Activated naive CD8-positive, alpha-beta T cell treated with anti-CD3 and anti-CD28 coated beads, Interleukin-2, amount 50 U/mL, for 16 hours (primary cell): ENCODE measurements at places on chromosomes 11 and 22.

GRCh38 chr11:104967534-104968354 is 630 bp downstream of the CASP4 start:
- DNase-seq: no peak

- DNase-seq: no peak
These were observed 37.6 kb upstream of the KLHL35 start for GRCh38 chr11:75470476-75471080.

DNA sequence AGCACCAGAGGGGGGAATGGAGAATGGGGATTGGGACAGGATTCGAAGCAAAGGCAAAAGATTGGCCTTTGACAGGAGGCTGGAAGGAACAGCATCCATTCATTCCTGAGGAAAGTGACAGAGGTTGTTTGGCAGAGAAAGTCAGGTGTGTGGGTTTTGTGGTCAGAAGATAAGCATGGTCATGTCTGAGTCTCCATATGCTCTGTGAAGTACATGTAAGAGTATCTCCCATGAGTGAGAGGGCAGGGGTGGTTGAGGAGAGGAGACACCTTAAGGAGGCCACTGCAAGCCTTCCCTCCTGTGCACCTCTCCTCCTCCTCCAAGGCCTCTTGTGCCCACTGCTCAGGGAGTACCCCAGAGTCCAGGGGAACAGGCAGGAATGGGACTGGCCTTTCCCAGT is 1.9 kb upstream of the NLRP10 start:
- DNase-seq: no peak

- DNase-seq: no peak
These were observed 373.4 kb downstream of the JRKL start for GRCh38 chr11:96763244-96763643.

DNA sequence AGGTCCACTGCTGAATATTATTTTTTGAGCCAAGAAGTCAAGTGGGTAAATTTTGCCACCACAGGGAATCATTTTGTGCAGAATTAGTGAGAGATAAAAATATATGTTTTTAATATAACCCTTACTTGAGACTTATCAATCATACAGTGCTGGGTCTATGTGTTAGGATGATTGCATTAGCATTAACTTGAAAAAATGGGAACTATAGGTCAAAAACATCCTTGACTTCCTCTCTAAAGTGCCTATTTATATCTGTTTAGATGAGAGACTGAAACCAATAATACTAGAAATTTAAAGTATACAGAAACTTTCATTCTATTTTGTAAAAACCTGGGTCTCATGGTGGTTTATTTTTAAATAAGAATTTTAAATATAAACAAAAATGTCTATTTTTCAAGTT is 65.1 kb upstream of the CARD18 start:
- no peak for DNase-seq

DNA sequence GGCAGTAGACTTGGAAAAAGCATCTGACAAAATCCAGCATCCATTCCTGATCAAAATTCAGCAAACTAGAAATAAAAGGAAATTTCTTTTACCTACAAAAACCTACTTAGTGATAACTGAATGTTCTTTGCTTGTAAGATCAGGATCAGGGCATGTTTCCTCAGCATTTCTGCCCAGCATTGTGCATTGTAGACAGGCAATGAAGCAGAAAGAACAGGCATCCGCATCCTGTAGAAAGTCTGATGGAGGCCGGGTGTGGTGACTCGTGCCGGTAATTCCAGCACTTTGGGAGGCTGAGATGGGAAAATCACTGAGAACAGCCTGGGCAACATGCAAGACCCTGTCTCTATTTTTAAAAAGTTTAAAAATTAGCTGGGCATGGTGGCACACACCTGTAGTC is 32.5 kb upstream of the PANX2 start:
- no peak for DNase-seq

GRCh38 chr11:118935376-118935775 is 9.7 kb upstream of the BCL9L start:
- no peak for DNase-seq

DNA sequence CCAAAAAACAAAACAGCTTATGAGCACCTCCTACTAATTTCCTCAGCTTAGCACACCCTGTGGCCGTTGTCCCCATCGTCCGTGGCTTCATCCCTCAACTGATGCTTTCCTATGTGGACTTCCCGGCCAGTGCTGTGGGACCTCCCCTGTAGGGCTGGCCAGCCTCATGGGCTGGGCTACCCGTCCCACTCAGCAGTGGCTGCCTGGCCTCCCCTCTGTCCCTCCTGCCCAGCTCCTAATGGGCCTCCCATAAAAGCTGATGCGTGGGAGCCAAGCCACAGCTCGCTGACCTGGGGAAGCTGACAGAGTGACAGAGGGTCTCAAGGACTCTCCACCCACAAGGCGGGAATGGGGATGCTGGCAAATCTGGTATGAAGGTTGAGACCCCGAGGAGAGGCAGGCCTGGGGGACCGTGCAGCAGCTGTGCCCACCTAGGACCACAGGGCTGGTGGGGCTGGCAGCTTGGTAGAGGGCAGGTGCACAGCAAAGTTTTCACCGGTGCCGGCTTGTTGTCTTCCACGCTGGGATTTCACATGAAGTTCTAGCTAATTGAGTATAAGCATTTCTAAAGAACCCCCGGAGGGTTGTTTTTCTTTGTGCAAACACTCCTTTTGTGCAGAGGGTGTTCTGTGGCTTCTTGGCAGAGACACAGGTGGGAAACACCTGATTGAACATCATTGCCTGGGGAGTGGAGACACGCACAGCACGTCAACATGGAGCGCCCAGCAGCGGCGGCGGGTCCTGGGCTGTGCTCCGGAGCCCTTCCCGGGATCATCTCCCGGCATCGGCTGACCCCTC is 23.2 kb downstream of the TBX1 start:
- DNase-seq: no peak

DNA sequence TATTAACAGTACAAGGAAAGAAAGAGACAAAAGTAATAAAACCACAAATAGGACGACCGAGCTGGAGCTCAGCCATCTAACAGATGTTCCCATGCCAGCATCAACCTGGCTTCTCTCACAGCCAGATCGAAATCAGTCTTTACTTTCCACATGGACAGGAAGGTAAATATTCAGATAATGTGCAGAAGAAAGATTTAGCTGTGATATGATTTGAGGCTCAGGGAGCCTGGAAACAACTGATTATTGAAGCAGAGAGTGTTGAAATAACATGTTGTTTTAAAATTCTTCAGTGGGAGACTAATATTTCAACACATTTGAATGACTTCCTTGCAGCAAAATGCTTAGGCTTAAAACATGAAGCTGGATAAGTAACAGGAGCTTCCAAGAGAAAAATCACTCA is 546.8 kb downstream of the ETS1 start:
- DNase-seq: no peak

DNA sequence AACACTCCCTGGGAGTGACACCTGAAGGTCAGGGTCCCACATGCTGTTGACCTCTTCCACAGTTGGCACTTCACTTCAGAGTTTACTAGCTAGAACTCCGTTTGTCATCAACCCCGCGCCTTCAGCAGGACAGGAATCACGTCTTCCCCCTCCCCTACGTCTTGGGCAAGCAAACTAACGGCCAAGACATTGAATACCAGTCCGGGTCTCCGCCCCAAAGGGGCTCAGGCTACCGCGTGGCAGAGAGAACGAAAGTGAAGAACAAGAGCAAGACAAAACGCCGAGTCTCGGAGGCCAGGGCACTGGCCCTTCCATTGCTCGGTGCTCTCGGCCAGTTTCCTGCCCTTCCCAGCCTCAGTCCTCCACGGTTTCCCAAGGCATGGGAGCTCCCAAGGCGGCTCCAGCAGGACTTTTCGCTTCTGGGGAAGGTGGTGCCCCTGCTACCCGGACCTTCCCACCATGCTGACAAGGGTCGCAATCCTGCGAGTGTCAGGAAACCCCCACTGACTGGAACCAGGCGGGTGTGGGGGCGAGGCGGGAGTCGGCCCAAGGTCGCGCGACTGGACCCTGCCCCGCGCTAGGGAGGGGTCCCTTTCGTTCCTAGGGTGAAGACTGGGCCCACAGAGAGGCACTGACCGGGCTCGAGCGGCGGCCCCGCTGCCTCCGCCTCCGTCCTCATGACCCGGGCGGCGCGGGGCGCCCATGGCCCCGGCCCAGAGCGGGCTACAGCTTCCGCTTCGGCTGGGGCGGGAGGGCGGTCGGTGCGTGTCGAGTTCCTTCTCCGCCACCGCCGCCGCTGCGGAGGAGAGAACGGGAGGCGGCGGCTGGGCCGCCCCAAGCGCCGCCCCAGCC is at the start of gene GUCD1:
TSS of gene GUCD1 (minus strand) at position 826 of the 852 bp plus-strand sequence. CDS start at position 679, 147 bp downstream.
- DNase-seq: no peak

DNA sequence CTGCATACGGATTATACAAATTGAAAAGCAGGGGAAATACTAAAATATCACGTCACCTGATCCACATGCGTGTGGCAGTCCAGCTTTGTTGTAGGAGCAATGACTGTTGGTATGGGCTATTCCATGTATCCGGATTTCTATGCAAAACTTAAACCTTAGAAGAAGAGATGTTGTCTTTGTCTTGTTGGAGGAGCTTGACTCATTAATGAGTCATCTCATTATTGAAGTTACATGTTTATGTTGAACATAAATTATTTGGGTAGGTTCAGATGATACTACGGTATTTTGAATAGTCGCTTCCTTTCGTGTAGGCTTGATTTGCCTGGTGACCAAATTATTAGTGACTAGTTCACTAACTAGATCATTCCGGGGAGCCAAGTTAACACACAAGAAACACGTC is 806 bp upstream of the SAAL1 start:
- DNase-seq: no peak

GRCh38 chr11:80727315-80727714 is 1286.5 kb upstream of the TENM4 start:
- no peak for DNase-seq

GRCh38 chr22:49365910-49366309 is 461.8 kb downstream of the BRD1 start:
- no peak for DNase-seq

- no peak for DNase-seq
These were observed 46.8 kb downstream of the ARHGAP32 start for GRCh38 chr11:129145276-129145675.

GRCh38 chr11:342328-342727 is 21.7 kb upstream of the IFITM3 start:
- no peak for DNase-seq

DNA sequence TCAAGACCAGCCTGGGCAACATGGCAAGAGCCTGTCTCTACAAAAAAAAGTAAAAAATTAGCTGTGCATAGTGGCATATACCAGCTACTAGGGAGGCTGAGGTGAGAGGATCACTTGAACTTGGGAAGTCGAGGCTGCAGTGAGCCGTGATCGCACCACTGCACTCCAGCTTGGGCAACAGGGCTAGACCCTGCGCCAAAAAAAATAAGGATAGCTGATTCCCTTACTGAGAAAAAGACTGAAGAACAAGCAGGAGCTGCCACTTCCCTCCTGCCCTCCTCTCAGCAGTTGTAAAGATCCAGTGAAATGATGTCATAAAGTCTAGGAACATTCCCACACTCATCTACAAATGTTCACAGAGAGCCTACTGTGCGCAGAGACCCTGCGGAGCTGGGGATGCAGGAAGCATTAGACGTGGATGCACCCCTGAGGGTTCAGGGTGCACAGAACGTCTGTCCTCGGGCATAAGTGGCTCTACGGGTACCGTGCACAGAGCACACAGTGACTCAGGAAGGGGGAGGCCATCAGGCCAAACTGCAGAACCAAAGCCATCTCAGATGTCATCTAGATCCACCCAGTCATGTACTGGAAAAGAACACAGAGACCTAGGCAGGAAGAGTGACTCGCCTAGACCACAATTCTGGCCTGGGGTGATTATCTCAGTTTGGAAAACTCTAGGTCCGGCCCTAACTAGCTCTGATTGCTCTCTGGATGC is 11.7 kb downstream of the SEC14L2 start:
- DNase-seq: no peak

DNA sequence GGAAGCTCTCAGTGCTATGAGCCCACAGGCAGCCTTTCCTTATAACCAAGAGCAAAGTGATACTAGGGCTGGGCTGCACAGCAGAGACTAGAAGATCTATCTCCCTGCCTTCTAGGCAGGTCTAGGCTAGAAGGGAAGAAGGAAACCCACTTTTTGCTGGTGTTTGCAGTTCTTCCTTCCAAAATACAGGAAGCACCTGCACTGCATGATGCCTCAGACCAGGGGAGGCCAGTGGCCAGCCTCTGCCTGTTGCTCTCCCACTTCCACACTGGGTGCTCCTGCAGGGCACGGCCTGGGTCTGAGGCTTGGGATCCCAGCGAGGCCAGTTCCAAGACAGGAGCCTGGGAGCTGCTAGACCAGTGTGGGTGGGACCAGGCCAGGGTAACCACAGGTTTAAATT is 6.0 kb upstream of the UCP3 start:
- DNase-seq: no peak

GRCh38 chr11:128093689-128094088 is 493.7 kb downstream of the ETS1 start:
- no peak for DNase-seq

- DNase-seq: no peak
These were observed 34.3 kb downstream of the IZUMO1R start for GRCh38 chr11:94338651-94339050.

DNA sequence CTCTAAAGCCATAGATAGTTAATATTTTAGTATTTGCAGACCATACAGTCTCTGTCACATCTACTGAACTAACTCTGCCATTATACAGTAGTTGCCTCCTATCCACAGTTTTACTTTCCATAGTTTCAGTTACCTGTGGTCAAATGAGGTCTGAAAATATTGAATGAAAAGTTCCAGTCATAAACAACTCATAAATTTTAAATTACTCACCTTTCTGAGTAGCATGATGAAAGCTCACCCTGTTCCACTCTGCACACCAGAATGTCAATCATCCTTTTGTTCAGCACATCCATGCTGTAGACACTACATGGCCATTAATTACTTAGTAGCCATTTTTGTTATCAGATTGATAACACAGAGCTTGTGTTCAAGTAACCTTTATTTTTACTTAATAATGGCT is 51.7 kb upstream of the ME3 start:
- DNase-seq: no peak

- DNase-seq: no peak
These were observed 33.6 kb downstream of the TCF20 start for GRCh38 chr22:42236848-42237247.

GRCh38 chr11:131914361-131914774 is 544.0 kb downstream of the NTM start:
- no peak for DNase-seq

GRCh38 chr11:81497202-81497804 is 1236.4 kb downstream of the FAM181B start:
- DNase-seq: no peak

GRCh38 chr11:119100994-119101758 is 477 bp downstream of the DPAGT1 start:
- no peak for DNase-seq

GRCh38 chr11:131792243-131792642 is 421.8 kb downstream of the NTM start:
- no peak for DNase-seq

DNA sequence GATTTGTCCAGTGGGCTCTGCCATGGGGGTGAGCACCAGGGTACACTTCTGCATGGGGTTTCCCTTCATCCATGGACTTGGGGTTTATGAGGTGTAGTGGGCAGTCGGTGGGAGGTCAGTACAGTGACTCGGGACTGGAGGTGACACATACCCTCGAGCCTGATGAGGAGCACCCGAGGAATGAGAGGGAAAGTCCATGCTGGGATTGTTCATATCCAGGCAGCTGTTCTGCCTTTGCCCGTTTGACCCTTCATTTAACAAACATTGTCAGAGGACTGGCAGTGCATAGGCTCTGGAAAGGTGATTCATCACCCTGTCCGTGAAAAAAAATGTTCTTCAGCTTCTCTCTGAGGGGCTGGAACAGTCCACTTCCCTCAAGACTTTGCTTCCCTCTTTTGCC is 2.7 kb downstream of the NAV2 start:
- no peak for DNase-seq
